Progenitor cell of endocrine pancreas (in vitro differentiated cells): ENCODE measurements at places on chromosomes 16 and 17.

DNA sequence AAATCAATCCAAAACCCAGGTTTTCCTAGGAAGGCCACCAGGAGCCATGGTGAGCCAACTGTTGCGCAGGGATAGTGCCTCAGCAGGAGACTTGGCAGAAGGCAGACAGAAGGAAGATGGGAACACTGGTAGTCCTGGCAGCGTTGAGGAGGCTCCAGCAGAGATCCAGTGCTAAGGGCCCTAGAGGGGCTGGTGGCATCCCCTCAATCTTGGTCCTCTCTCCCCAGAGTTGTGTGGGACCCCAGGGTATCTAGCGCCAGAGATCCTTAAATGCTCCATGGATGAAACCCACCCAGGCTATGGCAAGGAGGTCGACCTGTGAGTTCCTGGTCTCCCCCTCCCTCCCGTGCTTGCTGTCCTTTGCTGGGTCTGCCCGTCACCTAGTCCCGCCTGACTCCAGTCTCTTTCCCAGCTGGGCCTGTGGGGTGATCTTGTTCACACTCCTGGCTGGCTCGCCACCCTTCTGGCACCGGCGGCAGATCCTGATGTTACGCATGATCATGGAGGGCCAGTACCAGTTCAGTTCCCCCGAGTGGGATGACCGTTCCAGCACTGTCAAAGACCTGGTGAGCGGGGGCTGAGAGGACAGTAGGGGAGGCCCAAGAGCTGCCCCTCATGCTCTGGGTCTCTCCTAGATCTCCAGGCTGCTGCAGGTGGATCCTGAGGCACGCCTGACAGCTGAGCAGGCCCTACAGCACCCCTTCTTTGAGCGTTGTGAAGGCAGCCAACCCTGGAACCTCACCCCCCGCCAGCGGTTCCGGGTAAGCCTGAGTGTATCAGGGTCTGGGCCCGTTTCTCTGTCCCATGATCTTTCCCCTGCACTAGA, 5.7 kb downstream of the CFAP119 start:
- no peak for DNase-seq

- no peak for DNase-seq
These were observed 83.4 kb upstream of the GSE1 start for GRCh38 chr16:85529489-85530369.

DNA sequence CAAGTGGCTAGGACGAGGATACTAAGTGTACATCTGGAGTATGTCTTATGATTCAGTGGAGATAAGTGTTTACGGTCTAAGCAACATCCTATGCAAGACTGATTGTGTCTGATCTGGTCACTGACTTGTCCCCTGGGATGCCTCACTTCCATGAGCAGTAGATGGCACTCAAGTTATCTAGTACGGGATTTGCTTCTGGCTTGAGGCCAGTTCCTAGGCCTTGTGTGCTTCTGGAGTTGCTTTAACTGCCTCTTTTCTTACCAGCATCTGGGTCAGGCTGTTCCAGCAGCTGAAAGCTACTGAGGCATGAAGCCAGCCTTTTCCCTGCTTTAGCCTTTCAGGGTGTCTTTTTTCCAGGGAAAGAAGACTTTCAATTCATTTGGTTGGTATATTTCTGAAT, 23.0 kb downstream of the SUPT6H start:
- no peak for DNase-seq

GRCh38 chr17:16314189-16314588, 39.1 kb downstream of the CENPV start:
- DNase-seq = no peak

GRCh38 chr16:30761427-30761927, 385 bp downstream of the CFAP119 start:
- DNase-seq = peak; percentile 23

GRCh38 chr17:3935140-3935542, 18.9 kb upstream of the P2RX1 start:
- peak; percentile 57 for DNase-seq

- no peak for DNase-seq
These were observed 33.6 kb downstream of the PRPSAP2 start for GRCh38 chr17:18891541-18891940.

- DNase-seq = peak; percentile 63
These were observed 873 bp downstream of the SETD1A start for GRCh38 chr16:30958175-30959079.

- no peak for DNase-seq
These were observed 5.6 kb downstream of the GLIS2 start for GRCh38 chr16:4321286-4322120.

GRCh38 chr16:4200000-4200780, 41.7 kb downstream of the SRL start:
- DNase-seq = peak; percentile 55

DNA sequence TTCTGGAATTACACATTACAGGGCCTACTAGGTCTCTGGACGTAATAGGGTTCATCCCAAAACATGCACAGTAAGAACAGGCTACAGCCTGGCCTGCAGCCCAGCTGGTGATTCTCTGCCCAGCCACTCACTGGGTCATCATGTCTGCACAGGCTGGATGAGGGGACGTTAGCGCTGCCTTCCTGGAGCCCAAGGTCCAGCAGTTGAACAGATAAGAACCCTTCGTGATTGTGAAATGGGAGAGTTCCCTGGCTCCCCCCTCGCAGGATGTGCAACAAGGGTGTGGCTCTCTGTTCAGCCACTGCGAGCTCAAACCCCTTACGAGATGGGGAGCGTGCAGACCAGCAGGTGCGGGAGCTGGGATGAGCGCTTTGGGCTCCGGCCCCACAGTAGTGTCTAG, 200.0 kb upstream of the CDH5 start:
- DNase-seq = no peak
